CD4-positive, alpha-beta T cell treated with Interferon alpha-2 for 1 hour (primary cell): ENCODE measurements at places on chromosomes 7 and 10.

DNA sequence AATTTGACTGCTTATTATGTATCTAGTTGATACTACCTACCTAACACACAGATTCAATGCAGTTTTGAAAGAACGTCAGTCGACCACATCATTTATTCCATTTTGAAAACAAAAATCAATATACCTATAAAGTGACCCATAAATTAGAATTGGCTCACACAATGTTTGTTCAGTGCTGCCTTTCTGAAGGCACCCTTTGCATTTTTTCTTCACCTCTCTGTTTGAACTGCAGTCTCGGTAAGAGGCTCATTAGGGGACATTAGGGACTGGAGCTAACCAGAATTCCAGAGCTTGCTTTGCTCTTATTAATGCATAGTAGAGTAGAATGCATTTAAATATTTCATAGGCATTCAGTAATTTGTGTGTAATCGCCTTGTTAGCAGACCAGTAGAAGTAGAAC is 234.1 kb downstream of the FOXP2 start:
- no peak for DNase-seq

DNA sequence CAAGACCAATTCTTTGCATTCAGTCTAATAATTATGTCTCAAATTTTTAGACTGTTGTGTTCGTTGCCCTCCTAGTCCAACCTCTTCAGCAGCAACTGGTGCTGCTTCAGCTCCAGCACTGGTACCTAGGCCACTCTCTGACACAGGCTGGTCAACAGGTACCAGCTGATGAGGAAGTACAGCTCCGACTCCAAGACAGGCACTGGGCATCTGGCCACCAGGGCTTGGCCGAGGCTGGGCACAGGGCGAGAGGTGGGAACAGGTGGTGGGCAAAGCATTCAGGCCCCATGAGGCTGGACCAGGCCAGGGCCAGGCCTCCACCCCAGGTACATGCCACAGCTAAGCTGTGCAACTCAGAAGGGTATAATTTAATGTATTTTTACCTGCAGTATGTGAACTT is 151.5 kb upstream of the AGR3 start:
- no peak for DNase-seq

- no peak for DNase-seq
Measured at GRCh38 chr7:65907501-65908198, 34.8 kb downstream of the VKORC1L1 start.

DNA sequence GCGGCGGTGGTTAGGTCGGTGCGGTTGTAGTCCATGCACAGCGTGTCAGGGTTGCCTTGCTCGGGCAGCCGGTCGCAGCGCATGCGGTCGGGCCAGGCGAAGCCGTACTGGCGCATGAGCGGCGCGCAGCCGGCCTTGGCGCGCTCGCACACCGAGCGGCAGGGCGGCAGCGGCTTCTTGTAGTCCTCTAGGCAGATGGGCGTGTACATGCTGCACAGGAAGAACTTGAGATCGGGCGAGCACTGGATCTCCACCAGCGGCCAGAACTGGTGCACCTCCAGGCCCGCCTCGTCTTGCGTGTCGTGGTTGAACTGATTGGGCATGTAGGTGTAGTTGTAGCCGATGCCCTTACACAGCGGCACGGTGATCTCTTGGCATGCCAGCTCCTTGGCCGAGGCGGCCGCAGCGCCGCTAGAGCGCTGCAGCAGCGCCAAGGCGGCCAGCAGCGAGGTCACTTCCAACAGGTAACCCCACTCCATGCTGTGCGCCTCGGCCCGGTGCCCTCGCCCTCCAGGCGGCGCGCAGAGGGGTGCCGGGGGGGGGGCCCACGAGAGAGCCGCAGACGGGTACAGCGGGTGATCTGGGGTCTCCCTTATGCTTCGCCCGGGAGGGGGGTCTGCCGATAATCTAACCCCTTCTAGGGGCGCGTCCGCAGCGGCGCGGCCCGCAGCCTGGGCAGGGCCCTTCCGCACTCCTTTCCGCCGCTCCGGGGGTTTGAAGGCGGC is 983 bp downstream of the FZD8 start:
- DNase-seq: no peak

DNA sequence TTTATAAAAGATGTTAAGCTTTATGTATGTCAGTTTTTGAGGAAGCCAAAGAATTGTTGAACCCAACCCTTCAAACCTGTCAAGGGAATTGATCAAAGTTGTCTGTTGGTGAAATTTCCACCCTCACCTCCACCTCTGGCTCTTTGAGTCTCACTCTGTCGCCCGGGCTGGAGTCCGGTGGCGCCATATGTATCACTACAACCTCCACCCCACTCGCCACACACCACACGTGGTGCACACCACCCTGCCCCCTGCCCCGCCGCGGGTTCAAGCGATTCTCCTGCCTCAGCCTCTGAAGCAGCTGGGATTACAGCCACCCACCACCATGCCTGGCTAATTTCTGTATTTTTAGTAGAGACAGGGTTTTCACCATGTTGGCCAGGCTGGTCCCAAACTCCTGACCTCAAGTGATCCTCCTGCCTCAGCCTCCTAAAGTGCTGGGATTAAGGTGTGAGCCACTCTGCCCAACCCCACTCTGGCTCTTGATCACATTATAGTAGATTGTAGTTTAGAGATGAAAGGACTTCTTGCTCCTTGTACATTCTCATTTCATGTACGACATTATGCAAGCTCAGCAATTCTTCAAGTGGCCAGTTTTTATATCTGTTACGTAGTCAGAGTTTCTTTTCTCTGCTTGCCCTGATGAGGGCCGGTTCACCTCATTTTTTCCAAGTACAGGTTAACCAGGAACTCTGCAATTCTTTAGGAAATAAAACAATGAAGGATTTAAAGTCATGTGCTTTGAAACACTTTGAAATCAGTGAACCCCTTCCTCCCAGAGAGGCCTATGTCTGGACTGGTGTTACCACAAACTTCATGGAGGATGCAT is 7.0 kb downstream of the BAMBI start:
- no peak for DNase-seq

DNA sequence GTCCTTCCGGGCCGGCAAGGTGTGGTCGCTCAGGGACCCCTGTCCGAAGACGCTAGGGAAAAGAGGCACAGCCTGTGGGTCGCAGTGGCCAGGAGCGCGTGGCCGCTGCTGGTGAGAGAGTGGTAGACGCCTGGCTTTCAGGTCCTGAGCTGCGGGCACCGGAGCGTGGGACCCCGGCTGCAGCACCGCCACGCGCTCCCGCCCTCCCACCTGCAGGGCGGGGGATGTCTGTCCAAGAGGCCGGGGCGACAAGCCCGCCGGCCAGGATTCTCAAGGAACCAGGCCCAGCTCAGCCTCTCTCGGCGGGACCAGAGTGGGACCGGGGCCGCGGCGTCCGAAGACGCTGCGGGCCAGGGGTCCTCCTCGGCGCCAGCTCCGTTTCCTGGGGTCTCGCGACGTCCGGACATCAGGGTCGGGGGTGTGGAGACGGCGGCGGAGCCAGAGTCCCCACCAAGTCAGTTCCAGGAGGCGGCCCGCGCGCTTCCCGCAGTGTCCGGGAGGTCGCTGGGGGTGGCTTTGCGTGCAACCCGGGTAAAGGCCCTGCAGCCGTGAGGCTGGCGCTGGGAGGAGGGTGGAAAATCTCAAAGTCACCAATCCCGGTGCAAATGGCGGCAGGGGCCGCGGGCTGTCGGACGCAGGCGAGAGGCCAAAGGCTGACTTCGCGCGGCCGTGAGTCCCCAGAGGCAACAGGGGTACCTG is 5.5 kb downstream of the ZNF503 start:
- no peak for DNase-seq
